ENCODE measurements at places on chromosomes 11 and 22. TPM values are rescaled to one million over a fixed set of nuclear protein-coding genes. Genes with fewer than 3 reads are reported as not detected.

The C11orf42 gene
- not detected for total RNA-seq

The GRAP2 gene
- total RNA-seq: not detected

The TPH1 gene
- not detected for total RNA-seq

The GLYATL2 gene
- 1.8 TPM for total RNA-seq

The MCHR1 gene
- 1.7 TPM for total RNA-seq

The IPO7 gene
- 186 TPM for total RNA-seq

The C11orf16 gene
- not detected for total RNA-seq

The JRKL gene
- 17.8 TPM for total RNA-seq

The MRGPRE gene
- total RNA-seq: not detected

The SGSM1 gene
- total RNA-seq: not detected

The RNF215 gene
- total RNA-seq: 38.4 TPM
